PC-3 (cell line): ENCODE measurements at places on chromosomes 1 and 21. TPM values are rescaled to one million over a fixed set of nuclear protein-coding genes. Genes with fewer than 3 reads are reported as not detected.

TCHH gene
- not detected in 2 replicates for total RNA-seq

LCA5L gene
- total RNA-seq, result 0.40 and 0.98 TPM in 2 replicates

TEX38 gene
- not detected in 2 replicates for total RNA-seq

PADI1 gene
- total RNA-seq, result 0.35 and 0.73 TPM in 2 replicates

- no peak overlapping the region for H3K27ac ChIP-seq
- H3K4me3 ChIP-seq, result no peak overlapping the region
- DNase-seq, result no peak
- no peaks in the 10 kb centered on the region for H3K27me3 ChIP-seq
- H3K4me1 ChIP-seq, result peaks cover 13% of the 10 kb centered on the region
- H3K36me3 ChIP-seq, result no peaks in the 10 kb centered on the region
Observed at GRCh38 chr1:9900142-9901043, 9.7 kb downstream of the CTNNBIP1 start.

- DNase-seq, result no peak
- no peaks in the 10 kb centered on the region for H3K36me3 ChIP-seq
- H3K27me3 ChIP-seq, result peaks cover 15% of the 10 kb centered on the region; the same call in 1 of the 2 replicates
Observed at GRCh38 chr1:20093940-20094391, 24.0 kb downstream of the PLA2G5 start.
